Renal cortex interstitium (tissue), 15 donors: ENCODE measurements at places on chromosomes 6 and 20. TPM values are rescaled to one million over a fixed set of nuclear protein-coding genes. Genes with fewer than 3 reads are reported as not detected.

DNA sequence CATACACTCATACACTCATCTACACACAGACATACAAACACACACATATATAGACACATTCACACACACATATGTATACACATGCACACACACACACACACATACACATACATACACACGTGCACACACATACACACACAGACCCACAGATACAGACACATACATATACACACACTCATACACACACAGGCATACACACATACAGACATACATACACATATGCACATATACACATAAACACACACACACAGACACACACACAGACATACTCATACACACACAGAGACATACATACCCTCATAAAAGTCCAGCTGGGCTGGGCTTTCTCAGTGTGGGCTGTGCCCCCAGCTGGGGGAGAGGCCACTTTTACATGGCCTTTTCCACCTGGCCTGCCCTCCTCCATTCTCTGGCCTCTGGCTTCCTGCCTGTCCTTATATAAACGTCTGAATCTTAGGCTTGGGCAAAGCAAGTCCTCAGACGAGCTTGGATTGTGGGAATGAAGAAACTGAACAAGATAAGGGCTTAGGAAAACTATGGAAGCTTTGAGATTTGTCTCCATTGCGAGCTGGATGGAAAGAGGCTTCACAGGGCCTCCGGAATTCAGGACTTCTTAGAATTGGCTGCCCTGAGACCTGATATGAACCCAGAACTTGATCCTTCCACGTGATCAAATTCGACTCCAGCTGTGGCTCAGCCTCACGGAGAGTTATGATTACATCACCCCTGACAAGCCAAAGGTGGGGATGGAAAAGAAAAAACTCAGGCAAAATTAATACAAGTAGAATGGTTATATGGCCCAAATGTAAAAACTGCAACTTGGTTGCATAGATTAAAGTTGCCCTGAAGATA is 22.5 kb upstream of the CST3 start:
- no peak for DNase-seq

PERP gene
- polyA plus RNA-seq: 20.9 TPM

GRCh38 chr6:42520786-42521607 is 42.8 kb upstream of the UBR2 start:
- no peak for DNase-seq

- no peak for DNase-seq
Measured at GRCh38 chr6:105831311-105832097, 254.6 kb upstream of the PRDM1 start.

DNA sequence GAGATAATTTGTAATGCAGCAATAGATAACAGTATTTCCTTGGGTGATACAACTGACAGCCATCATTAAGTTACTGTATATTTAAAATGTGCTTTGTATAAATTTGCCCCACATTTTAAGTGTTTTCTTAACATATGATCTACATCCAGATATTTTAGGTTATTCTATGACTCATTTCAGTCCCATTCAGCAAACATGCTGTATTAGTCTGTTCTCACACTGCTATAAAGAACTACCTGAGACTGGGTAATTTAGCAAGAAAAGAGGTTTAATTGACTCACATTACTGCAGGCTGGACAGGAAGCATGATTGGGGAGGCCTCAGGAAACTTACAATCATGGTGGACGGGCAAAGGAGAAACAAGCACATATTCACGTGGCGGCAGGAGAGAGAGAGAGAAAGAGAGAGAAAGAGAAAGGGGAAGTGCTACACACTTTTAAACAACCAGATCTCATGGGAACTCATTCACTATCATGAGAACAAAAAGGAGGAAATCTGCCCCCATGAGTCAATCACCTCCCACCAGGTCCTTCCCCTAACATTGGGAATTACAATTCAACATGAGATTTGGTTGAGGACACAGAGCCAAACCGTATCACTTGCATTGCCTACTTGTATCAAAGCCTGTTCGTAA is 9.6 kb upstream of the CHD6 start:
- DNase-seq: no peak

POLR3F gene
- 19.7 TPM for polyA plus RNA-seq

GRCh38 chr6:148770408-148771211 is 23.8 kb downstream of the UST start:
- DNase-seq: no peak

HDGFL1 gene
- polyA plus RNA-seq: not detected

GRCh38 chr6:23681743-23682142 is 444.3 kb upstream of the NRSN1 start:
- no peak for DNase-seq

GRCh38 chr6:165118736-165119135 is 190.7 kb downstream of the C6orf118 start:
- no peak for DNase-seq

DNA sequence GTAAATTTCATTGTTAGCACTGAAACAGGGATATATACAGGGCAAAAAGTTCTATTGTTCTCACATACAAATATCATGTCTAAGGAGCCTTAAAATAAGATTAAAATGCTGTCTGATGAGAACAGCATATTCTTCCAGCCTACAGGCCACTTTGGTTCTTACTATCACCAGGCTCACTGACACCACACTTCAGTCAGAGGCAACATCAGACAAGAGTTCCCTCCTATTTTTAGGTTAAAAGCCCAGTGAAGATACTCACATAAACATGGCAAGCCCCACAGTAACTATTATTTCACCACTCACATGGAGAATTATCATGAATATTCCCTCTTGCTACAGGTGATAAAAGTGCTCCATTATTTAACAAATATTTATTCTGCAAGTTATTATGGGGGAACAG is 175.8 kb downstream of the ISM1 start:
- DNase-seq: no peak

DNA sequence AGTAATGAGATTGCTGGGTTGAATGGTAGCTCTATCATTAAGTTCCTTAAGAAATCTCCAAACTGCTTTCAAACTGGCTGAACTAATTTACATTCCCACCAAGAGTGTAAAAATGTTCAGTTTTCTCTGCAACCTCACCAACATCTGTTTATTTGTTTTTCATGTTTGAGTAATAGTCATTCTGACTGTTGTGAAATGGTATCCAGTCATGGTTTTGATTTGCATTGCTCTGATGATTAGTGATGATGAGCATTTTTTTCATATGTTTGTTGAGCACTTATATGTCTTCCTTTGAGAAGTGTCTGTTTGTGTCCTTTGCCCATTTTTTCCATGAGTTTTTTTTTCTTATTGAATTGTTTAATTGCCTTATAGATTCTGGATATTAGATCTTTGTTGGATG is 24.9 kb downstream of the DEFB125 start:
- no peak for DNase-seq

GRCh38 chr6:17601386-17601703 is 1.2 kb downstream of the FAM8A1 start:
- no peak for DNase-seq

MAPK13 gene
- polyA plus RNA-seq: 21.2 TPM

DNA sequence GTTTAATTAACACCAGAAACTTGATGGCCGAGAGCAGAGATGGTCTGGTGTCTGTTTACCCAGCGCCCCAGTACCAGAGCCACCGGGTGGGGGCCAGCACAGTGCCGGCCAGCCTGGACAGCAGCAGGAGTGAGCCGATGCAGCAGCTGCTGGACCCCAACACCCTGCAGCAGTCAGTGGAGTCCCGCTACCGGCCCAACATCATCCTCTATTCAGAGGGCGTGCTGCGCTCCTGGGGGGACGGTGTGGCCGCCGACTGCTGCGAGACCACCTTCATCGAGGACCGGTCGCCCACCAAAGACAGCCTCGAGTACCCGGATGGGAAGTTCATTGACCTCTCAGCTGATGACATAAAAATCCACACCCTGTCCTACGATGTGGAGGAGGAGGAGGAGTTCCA is 73.7 kb downstream of the SYNDIG1 start:
- no peak for DNase-seq

LY6G6C gene
- polyA plus RNA-seq: 0.41 TPM

DNA sequence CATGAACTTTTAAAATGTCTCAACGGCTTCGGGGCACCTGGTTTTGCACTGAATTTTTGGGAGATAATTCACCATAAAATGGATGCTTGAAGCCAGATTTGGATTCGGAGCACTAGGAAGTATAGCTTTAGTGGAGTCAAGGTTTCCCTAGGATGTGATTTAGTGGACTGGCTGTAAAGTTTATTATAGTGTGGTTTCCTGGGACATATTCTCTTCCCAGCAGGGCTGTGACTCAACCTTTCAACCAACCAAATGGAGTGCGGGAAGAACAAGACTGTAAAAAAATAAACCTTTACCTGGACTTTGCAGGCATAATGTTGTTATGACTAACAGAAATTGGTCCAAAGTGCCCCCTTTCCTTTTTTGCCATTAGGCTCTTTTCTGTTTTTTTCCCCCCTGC is 327.4 kb upstream of the MAN1A1 start:
- DNase-seq: no peak

DNA sequence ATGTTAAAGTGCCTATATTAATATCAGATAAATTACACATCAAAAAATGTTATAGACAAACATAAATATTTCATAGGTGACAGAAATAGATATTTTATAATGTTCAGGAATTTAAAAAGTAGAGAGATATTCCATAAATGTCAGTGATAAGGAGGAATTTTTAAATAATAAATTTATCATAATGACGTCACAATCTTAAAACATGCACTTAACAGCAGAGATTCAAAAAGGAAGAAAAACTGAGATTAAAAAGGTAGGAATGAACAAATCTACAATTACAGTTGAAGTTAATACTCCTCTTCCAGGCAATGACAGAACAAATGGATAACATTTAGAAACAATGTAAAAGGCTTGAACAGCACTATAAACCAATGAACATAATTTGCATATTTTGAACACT is 345.4 kb upstream of the NOX3 start:
- DNase-seq: no peak

- DNase-seq: no peak
Measured at GRCh38 chr6:76831299-76831698, 632.0 kb downstream of the HTR1B start.

GRCh38 chr6:154962753-154963152 is 32.4 kb upstream of the TIAM2 start:
- no peak for DNase-seq

LGSN gene
- polyA plus RNA-seq: 1.6 TPM

- DNase-seq: no peak
Measured at GRCh38 chr20:10322073-10323012, 103.7 kb downstream of the SNAP25 start.

GRCh38 chr6:14792118-14792955 is 453.5 kb upstream of the JARID2 start:
- no peak for DNase-seq

DNA sequence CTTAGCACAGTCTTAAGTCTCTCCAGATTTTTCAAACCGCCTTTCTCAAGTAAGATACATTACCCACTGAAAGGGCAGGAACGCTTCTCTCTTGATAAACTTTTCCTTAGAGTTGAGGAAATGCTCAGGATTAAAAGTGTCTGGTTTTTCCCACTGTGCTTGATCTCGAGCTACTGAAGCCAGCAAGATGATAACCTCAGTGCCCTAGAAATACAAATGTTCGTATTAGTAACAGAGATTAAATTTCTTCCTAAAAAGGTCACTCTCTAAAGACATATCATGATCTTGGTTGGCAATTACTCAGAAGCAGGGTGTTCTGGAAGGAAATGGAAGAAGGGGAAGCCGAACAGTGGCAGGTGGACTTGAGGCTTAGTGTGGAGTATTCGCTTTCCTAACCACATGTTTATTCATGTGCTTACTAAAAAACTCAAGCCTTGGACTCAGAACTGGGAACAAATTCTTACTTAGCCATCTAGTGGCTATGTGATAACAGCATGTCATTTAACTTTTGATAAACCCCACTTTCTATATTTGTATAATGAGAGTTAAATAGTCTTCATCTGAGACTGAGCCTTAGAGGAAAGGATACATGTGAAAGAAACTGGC is 20.1 kb downstream of the C6orf141 start:
- no peak for DNase-seq

DNA sequence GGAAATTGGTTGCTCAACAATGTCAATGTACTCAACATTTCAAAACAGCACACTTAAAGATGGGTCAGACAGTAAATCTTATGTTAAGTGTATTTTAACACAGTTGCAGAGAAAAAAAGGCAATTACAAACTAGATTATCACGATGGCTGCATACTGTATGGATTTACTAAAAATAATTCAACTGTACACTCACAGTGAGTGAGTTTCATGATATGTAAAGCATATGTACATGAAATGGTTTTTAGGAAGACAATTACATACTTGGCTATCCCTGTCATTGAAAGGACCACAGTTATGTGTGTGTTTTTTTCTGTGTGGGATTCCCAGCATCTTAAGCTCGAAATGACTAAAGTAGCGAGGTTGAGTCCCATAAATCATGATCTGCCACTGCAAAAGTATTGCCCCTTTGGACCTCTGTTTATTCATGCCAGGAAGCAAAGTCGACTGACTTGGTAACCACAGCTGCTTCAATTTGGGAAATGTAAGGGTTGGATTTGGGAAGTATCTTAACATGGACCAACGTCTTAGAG is 5.5 kb upstream of the SALL4 start:
- DNase-seq: no peak

WFDC12 gene
- not detected for polyA plus RNA-seq

DNA sequence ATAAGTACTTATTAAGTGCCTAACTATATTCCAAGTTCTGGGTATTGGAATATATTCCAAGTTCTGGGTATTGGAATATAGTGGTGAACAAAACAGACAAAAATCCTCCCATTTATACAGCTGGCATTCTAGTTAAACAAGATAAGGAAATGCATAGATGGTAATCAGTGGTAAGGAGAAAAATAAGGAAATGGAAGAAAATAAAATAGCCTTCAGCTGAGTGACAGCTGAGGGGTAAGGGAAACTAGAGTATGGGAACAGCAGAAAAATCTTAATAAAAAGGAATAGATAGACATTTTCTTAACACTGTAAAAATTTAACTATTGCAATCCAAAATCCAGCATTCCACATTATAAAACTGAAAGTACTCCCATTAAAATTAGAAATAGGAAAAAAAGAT is 17.2 kb upstream of the WFDC10A start:
- DNase-seq: no peak

DNA sequence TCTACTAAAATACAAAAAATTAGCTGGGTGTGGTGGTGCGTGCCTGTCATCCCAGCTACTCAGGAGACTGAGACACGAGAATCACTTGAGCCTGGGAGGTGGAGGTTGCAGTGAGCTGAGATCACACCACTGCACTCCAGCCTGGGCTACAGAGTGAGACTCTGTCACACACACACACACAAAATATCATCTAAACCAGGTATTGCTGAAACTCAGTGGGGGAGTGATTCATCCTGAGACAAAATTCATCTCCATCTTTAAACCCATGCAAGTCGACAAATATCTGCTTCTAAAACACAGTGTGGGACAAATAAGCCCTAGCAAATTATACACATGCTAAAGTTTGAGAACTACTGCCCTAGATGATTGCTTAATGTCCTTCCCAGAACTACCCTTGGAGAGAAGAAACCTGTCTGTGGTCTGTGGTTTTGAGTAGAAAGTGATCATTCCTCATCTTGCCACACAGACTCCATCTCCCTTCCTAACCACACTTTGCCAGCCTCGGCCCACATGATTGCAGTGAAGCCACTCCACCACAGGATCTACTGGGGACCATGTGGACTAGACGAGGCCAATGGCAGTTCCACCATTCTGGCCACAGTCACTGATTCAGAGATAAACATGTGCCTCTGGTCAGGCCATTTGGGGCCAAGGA is 130.3 kb downstream of the OPRM1 start:
- DNase-seq: no peak

PDYN gene
- 0.24 TPM for polyA plus RNA-seq
